Smooth muscle cell of bladder (primary cell): ENCODE measurements at places on chromosomes 16 and 17. TPM values are rescaled to one million over a fixed set of nuclear protein-coding genes. Genes with fewer than 3 reads are reported as not detected.

The HSF4 gene
- total RNA-seq, result 6.4 and 13.2 TPM in 2 replicates

The PDE6G gene
- total RNA-seq, result 0.65 TPM in 1 of 2 replicates, not detected in the other

The PSMB10 gene
- total RNA-seq, result 61.4 and 82.1 TPM in 2 replicates

The MEIOC gene
- under 0.01 TPM in 1 of 2 replicates, not detected in the other for total RNA-seq

The ABCA9 gene
- total RNA-seq, result 6.8 and 10.0 TPM in 2 replicates

The CACNG1 gene
- total RNA-seq, result not detected in 2 replicates

The PHOSPHO1 gene
- 0.46 and 0.71 TPM in 2 replicates for total RNA-seq

The CENPV gene
- 14.1 and 21.9 TPM in 2 replicates for total RNA-seq

The LAT gene
- total RNA-seq, result 0.14 and 1.8 TPM in 2 replicates

The RAB34 gene
- 190 and 212 TPM in 2 replicates for total RNA-seq

The OTOP2 gene
- not detected in 2 replicates for total RNA-seq

The MMP2 gene
- 881 and 1,311 TPM in 2 replicates for total RNA-seq

The TEX14 gene
- under 0.01 TPM in 1 of 2 replicates, not detected in the other for total RNA-seq

The GDPD1 gene
- 1.0 and 1.3 TPM in 2 replicates for total RNA-seq

The TBC1D3 gene
- total RNA-seq, result not detected in 2 replicates

The SPATA32 gene
- 0.09 and 0.14 TPM in 2 replicates for total RNA-seq

The TMC8 gene
- total RNA-seq, result not detected in 2 replicates

The SLC16A6 gene
- total RNA-seq, result 0.18 and 1.00 TPM in 2 replicates

The ZNF771 gene
- 9.8 and 10.5 TPM in 2 replicates for total RNA-seq

The CES5A gene
- not detected in 2 replicates for total RNA-seq
